ENCODE measurements at places on chromosomes 2 and 18. TPM values are rescaled to one million over a fixed set of nuclear protein-coding genes. Genes with fewer than 3 reads are reported as not detected.

HOXD9 gene
- total RNA-seq, result 1.8 TPM

TRABD2A gene
- total RNA-seq, result 11.8 TPM

DQX1 gene
- not detected for total RNA-seq

GRCh38 chr2:135011633-135012032 is 35.6 kb downstream of the MAP3K19 start:
- DNase-seq, result no peak

- no peak for DNase-seq
These were observed 100.2 kb downstream of the CCBE1 start for GRCh38 chr18:59597049-59597448.

GRCh38 chr2:213281156-213281555 is 3.1 kb upstream of the SPAG16 start:
- DNase-seq, result no peak

- no peak for DNase-seq
These were observed 21.2 kb downstream of the DYNAP start for GRCh38 chr18:54612237-54612636.

DNA sequence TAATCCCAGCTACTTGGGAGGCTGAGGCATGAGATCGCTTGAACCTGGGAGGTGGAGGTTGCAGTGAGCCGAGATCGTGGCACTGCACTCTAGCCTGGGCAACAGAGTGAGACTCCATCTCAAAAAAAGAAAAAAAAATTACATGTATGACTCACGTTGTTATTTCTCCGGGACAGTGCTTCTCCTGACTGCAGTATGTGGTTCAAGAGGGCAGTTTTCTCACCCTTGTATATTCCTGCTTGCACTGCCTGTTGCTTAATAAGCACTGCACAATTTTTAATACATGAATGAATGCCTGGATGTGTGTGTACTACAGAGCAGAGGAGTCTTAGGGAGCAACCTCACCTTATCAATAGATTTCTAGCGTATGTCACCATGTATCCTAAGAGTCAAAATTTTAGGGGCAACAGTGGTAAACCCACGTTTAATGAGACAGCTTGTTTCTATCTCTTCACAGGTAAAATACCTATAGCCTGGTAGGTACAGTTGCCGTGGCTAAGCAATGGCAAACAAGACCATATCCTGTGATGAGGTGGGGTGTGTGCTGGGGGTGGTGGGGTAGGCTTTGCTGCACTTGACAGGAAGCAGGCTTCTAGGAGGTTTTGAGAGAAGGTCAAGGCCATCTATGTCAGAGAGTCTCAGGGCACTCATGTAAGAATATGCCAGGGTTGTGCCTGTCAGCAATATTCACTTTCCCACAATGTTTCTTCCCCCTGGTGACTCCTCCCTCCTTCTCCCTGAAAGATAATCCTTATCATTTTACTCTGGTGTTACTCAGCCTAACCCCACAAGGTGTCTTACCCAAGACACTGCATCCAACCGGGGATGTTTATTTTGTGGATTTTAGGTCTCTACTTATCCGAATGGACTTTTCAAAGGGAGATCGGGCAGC is 36.9 kb upstream of the MEX3C start:
- no peak for DNase-seq

DNA sequence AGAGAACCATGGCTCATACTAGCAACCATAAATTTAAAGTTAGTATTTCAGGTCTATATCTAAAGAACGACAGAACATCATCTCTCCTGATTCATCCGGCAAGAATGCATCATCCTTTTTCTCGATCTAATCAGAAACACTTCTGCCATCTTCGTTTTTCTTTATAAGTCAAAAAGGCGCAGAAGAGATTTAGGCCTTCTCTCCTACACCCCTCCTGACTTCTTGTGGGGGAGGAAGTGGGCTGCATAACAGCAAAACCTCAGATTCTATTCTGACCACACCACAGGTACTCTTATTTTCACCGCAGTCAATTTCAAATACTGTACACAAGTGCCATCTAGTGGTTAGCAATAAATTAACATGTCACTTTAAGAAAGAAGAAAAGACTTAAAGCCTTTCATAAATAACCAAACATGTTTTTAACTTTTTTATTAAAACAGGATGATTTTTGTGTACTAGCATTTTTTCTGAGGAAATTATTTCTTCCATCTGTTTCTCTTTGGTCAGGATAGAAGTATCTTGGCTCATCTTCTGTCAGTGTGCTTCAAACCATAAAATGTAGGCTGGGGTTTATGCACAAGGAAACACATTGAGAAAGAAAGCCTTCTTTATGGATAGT is 48.4 kb upstream of the PIK3C3 start:
- no peak for DNase-seq
